ENCODE measurements at places on chromosomes 13 and 19.

DNA sequence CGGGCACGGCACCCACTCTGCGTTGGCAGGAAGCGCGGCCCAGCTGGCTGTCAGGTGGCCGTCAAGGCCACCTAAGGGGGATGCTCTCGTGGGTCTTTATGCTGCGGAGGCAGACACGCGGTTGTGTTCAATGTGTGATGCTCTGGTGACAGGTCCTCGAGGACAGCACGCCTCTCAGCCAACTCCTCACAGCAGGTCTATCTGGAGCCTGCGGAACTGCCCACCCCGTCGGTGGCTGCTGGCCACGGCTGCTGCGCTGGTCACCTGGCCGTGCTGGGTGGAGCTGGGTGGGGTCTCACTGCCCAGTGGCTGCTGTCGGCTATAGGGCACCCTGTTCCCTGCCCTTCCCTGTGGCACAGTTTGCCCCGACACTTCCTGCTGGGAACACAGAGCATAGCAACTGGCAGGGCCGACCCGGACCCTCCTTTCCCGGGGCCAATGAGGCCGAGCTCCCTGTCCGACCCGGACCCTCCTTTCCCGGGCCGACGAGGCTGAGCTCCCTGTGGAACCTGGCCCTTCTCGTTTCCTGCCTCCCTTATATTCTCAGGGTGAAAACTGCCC, 14.3 kb upstream of the F7 start:
- DNase-seq, result no peak

- DNase-seq, result no peak
Observed at GRCh38 chr19:16542910-16543472, 754 bp upstream of the CHERP start.

- no peak for DNase-seq
Observed at GRCh38 chr19:54426291-54426931, 11.1 kb downstream of the TTYH1 start.

DNA sequence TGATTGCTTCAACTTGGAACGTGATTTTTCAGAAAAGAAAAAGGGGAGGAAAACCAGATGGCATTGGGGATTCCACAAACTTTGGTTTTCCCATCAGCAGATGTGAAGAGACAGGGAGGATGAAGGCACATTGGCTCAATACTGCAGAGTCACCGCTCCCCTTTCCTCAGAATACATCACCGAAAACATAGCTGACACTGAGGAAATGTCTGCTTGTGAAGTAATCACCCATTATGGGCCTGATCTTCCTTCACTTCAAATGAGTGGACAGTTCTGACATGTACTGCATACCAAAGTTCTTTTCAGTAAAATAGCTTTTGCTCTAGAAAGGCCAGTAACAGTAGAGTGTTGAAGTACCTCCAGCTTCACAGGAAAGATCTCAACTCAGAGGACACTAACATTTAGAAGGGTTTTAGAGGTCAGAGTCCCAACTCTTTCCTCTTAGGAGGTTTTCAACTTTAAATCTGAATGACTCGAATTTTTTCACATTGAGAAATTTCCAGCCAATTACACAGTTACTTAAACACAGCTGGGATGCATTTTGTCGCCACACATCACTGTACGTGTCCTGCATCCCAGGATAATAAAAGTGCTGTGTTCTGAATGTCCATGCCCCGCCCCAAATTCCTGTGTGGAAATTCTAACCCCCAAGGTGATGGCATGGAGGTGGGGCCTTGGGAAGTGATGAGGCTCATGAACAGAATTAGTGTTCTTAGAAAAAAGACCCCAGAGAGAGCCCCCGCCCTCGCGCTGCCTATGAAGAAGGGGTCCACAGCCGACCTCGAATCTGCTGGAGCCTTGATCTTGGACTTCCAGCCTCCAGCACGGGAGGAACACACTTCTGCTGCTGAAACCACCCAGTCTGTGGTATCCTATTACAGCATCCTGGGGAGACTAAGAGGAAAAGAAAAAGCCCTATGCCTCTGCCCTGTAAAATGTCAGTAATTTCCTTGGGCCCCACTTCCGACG, 77.7 kb downstream of the COL4A1 start:
- DNase-seq, result no peak

DNA sequence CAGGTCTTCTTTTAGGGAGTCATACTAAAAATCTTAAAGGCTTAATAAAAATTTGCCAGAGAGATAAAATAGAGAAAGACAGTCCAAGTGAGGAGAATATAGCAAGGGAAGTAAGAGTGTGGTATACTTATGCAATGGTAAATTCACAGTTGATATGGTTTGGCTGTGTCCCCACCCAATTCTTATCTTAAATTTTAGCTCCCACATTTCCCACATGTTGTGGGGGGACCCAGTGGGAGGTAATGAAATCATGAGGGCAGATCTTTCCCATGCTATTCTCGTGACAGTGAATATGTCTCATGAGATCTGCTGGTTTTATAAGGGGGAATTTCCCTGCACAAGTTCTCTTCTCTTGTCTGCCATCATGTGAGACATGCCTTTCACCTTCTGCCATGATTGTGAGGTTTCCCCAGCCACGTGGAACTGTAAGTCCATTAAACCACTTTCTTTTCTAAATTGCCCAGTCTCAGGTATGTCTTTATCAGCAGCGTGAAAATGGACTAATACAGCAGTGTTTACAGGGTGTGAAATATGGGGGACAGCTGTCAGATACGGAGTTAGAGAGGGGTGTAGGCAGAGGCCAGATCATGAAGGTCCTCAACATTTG, 115.4 kb downstream of the UGGT2 start:
- DNase-seq, result no peak

- peak; percentile 29 for DNase-seq
Observed at GRCh38 chr19:34241513-34242337, 12.6 kb upstream of the GARRE1 start.

GRCh38 chr13:73997964-73998363, 136.2 kb downstream of the KLF12 start:
- DNase-seq, result no peak

DNA sequence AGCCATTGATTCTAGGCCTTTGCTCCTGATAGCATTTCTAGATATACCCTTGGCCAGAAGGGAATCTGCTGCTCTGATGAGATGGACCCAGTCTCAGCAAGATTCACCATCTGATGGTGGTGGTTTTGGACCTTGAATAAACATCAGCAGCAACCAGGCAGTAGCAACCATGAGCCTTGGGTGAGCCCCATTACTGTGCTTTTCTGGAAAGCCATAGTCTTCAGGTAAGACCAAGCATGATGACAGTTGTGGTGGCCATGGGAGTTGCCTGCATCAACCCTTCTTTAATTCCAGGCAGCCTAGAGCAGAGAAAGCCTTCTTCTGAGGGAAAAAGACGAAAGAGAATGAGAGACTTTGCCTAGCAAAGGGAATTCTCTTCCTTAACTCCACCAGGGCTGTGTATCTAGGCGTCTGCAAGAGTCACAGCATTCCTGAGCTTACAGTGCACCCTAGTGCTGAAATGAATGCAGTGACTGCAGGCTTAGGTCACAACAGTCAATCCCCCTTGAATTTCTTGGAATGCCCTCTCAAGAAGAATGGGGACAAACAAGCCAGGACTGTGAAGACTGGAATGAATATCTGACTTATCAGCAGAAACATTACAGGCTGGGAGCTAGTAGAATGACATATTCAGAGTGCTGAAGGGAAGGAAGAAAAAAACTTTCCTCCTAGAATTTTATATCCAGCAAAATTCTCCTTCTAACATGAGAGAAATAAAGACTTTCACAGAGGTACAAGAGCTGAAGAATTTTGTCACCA, 942.4 kb upstream of the PCDH20 start:
- DNase-seq, result no peak

GRCh38 chr19:39845933-39846677, at the start of gene FBL:
Gene FBL, minus strand, starts transcription at chr19:39846379. Its CDS starts 79 bp downstream, at chr19:39846300.
- peak; percentile 98 for DNase-seq

- no peak for DNase-seq
Observed at GRCh38 chr19:51317376-51317775, 5.9 kb downstream of the IGLON5 start.

GRCh38 chr13:43815204-43815603, 28.4 kb upstream of the ENOX1 start:
- DNase-seq, result no peak

GRCh38 chr19:20182222-20182785, 15.3 kb downstream of the ZNF486 start:
- no peak for DNase-seq

- no peak for DNase-seq
Observed at GRCh38 chr13:26680123-26680450, 80.5 kb downstream of the GPR12 start.

DNA sequence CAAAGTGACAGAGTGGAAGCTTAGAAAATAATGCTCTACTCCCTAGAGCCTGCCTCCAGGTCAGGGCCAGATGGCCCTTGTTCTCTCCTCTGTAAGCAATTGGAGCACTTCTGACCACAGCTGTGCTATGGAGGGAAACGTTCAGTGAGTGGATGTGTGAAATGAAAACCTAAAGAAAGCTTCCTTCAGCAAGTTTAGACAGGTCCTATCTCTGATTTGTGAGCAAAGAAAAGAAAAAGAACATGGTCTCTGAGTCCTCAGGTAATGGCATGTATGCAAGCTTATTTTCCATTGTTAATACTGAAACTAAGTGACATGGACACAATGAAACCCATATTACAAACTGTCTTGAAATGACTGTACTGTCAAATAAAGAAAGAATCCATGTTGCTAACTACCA, 1486.8 kb downstream of the EFNB2 start:
- DNase-seq, result no peak

DNA sequence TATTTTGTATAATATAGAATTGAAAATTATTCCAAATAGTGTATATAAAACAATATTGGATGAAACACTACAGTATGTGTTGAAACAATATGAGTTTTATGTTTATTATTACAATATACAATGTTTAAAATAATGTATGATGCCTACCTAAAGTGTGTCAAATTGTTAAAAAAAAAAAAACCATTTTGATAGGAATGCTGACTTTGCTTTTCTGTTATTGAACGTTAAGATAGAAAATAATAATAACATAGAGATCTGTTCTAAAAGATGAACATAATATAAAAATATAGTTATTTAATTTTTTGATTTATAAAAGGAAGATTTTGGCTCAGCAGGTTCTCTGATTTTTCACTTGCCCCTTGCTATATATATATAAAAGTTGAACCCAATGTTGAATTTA, 474.6 kb upstream of the ATXN8OS start:
- DNase-seq, result no peak

DNA sequence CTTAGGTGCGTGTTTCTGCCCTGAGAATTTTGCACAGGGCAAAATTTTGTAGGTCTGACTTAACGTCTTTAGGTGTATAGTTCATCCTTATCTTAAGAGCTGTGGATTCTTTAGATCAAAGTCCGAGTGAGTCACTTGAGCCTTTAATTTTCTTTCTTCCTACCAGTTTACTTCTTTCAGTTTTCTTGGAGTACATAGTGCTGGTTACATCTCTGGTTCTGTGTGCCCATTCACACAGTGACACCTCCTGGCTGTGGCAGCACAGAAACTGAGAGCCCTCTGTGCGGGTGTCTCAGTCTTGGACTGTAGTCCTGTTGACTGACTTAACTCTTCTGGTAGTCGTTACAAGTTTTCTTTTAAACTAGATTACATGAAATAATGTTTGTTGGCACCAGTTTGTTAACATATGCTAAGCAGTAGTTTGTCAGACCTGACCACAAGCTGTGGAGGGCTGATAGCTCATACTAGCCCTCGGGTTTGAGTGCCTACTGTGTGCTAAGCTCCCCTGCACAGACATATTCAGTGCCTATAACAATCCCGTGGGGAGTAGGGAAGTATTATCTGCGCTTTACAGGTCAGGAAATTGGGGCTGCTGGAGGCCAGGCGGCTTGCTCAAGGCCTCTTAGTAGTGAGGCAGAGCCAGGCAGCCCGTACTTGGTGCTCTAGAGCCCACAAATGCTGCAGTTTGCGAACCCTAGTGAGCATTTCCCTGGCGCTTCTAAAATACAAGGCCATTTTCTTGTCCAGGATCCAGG, 1.6 kb downstream of the GATAD2A start:
- peak; percentile 58 for DNase-seq

DNA sequence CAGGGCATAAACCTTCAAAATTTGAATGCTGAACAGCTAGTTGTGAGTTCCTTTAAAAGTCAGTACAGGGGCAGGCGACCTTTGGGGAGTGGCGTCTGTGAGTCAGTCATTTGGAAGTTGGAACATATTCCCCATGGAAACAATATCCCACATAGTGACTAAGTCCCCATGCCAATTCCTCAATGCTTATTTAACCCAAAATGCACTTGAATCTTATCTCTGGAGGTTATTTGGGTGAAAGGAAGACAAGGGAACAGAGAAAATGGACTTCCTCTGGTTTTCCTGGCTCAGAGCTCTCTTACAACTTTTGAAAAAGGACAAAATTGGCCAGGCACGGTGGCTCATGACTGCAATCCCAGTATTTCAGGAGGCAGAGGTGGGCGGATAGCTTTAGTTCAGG, 479.2 kb upstream of the NBEA start:
- DNase-seq, result no peak

DNA sequence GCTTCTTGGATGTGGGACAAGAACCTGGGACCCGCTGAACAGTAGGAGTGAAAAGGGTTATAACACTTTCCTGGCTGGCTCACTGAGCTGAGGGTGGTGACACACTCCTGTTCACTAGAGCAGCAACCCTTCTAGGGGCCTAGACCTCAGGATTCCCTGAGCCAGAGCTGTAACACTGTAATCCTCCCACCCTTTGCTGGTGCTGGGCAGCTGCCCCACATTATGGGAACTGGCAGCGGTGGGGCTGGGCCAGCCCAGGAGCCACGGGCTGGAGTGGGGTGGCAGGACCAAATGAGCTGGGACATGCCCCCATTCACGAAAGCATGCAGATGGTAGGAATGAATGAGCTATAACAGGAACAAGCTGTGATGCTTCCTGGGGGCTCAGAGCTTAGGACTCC, 110.6 kb downstream of the B3GLCT start:
- no peak for DNase-seq

DNA sequence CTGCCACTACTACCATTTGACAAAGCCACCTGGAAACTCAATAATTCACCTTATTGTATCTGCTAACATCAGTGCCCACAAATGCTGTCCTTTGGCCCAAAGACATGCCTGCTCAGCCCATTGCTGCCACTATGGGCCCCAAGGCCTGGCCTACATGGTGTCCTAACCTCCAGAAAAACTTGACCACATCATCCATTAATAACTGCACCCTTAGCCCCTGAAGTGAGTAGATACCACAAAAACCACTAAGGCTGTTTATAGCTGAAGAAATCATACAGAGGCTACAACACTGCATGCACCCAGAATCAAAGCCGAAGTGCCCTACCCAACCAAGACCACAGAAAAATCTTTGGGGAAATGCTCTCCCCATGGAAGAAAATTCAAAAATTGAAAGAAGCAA, 932.8 kb upstream of the SLITRK6 start:
- DNase-seq, result no peak
